Liver (tissue), 10 donors: ENCODE measurements at places on chromosomes 2 and 18. TPM values are rescaled to one million over a fixed set of nuclear protein-coding genes. Genes with fewer than 3 reads are reported as not detected.

GRCh38 chr2:10581021-10581420 is 108.8 kb downstream of the NOL10 start:
- H3K36me3 ChIP-seq = peaks cover 13% of the 10 kb centered on the region
- no peaks in the 10 kb centered on the region for H3K27me3 ChIP-seq
- no peaks in the 10 kb centered on the region for H3K4me1 ChIP-seq
- H3K4me3 ChIP-seq = no peak overlapping the region
- no peak overlapping the region for H3K27ac ChIP-seq
- DNase-seq = no peak

- no peak for DNase-seq
- no peak overlapping the region for H3K27ac ChIP-seq
- no peaks in the 10 kb centered on the region for H3K27me3 ChIP-seq
- H3K36me3 ChIP-seq = no peaks in the 10 kb centered on the region
- H3K4me3 ChIP-seq = no peak overlapping the region
These were observed 53.6 kb upstream of the DDX18 start for GRCh38 chr2:117760916-117761315.

IL1RL2 gene
- polyA plus RNA-seq = 1.3 TPM

DSG4 gene
- polyA plus RNA-seq = not detected

REG3A gene
- polyA plus RNA-seq = not detected

GRCh38 chr2:23588106-23588505 is 203.1 kb downstream of the KLHL29 start:
- no peaks in the 10 kb centered on the region for H3K36me3 ChIP-seq
- no peaks in the 10 kb centered on the region for H3K27me3 ChIP-seq
- H3K27ac ChIP-seq = no peak overlapping the region
- no peak overlapping the region for H3K4me3 ChIP-seq
- no peak for DNase-seq

NT5DC4 gene
- polyA plus RNA-seq = not detected

CCDC121 gene
- 0.97 TPM for polyA plus RNA-seq

TCF23 gene
- 0.02 TPM for polyA plus RNA-seq

RIT2 gene
- not detected for polyA plus RNA-seq

DNA sequence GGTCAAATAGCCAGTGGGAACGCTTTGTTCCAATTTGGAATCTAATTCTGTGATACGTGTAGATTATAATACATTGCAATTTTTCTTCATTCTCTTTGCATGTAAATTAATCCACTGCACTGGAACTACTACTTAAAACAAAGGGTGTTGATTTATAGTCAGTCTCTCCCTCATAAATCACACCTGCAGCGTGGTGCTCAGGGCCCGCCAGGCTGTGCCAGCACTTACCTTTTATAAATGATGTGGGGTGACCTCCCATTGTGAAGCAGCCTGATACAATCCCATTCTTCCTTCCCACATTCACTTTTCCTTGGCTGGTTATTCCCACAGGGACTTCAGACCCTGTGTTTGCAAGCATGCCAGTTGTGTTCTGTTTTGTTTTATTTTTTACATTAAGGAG is 302.3 kb upstream of the ID2 start:
- DNase-seq = no peak
- no peaks in the 10 kb centered on the region for H3K36me3 ChIP-seq
- no peak overlapping the region for H3K27ac ChIP-seq
- no peak overlapping the region for H3K4me3 ChIP-seq
- H3K4me1 ChIP-seq = no peaks in the 10 kb centered on the region
- no peaks in the 10 kb centered on the region for H3K27me3 ChIP-seq

DNA sequence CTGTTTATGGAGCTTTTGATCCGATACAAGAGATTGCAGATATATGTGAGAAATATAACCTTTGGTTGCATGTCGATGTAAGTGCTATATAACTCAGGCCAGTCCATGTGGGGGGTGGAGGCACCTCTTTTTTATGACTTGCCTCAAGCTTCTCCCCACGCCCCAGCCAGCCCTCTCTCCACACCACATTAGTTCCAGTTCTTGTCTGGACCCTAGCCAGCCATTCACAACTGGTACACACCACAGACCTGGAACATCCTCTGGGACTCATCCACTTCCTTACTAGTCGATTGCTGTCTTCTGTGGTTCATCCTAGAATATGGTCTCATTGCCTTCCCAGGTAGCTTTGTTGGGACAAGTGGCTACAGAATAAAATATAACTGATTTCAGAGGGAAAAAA is 31.0 kb downstream of the GAD1 start:
- DNase-seq = no peak
- no peak overlapping the region for H3K4me3 ChIP-seq
- no peaks in the 10 kb centered on the region for H3K27me3 ChIP-seq
- no peak overlapping the region for H3K27ac ChIP-seq

DNA sequence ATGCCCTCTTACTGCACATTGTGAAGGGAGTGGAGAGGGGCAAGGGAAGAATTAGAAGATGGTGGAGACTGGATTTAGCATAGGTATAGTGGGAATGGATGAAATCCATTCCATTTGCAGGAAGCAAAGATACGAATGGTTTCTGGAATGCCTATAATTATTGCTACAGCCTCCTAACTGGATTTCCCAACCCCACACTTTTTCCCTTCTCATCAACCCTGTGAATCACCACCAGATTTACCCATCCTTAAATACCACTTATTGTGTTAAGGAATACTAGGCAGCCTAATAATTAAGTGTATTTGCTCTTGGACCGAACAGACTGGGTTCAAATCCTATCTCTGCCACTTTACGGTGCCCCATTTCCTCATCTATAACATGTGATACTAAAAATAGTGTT is 39.3 kb upstream of the CREB1 start:
- H3K27me3 ChIP-seq = no peaks in the 10 kb centered on the region
- no peak overlapping the region for H3K4me3 ChIP-seq
- no peaks in the 10 kb centered on the region for H3K36me3 ChIP-seq
- no peaks in the 10 kb centered on the region for H3K4me1 ChIP-seq
- no peak for DNase-seq
- no peak overlapping the region for H3K27ac ChIP-seq

DNA sequence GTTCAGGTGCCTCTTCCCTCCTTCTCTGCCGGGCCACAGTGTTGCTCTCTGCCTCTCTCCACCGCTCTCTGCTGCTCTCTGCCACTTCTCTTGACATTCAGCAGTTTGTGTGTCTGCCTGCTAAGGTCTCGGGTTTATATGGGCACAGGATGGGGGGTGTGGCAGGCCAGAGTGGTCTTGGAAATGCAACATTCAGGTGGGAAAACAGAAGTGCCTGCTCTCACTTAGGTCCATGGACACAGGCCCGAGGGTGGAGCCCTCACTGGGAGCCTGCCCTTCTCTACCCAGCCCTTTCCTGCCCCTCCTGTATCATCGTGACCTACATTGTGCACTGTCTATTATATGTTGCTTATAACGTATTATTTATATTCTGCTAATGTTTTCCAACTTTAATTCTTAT is 120.8 kb upstream of the TMEM18 start:
- no peak for DNase-seq
- H3K27ac ChIP-seq = no peak overlapping the region
- no peaks in the 10 kb centered on the region for H3K27me3 ChIP-seq
- no peak overlapping the region for H3K4me3 ChIP-seq
- no peaks in the 10 kb centered on the region for H3K36me3 ChIP-seq

CD207 gene
- polyA plus RNA-seq = not detected

G6PC2 gene
- not detected for polyA plus RNA-seq

- H3K36me3 ChIP-seq = no peaks in the 10 kb centered on the region
- H3K27me3 ChIP-seq = peaks cover 4% of the 10 kb centered on the region
- H3K4me3 ChIP-seq = no peak overlapping the region
- H3K4me1 ChIP-seq = peaks cover 7% of the 10 kb centered on the region
These were observed 2.4 kb upstream of the KCNF1 start for GRCh38 chr2:10909050-10909995.

RAD51AP2 gene
- 0.02 TPM for polyA plus RNA-seq

- no peak for DNase-seq
- no peaks in the 10 kb centered on the region for H3K4me1 ChIP-seq
- no peaks in the 10 kb centered on the region for H3K36me3 ChIP-seq
- no peak overlapping the region for H3K4me3 ChIP-seq
- no peak overlapping the region for H3K27ac ChIP-seq
These were observed 129.5 kb downstream of the NDUFA10 start for GRCh38 chr2:239895669-239896068.

SERPINB4 gene
- polyA plus RNA-seq = not detected

GRCh38 chr2:159090514-159091201 is 122.2 kb downstream of the TANC1 start:
- no peaks in the 10 kb centered on the region for H3K36me3 ChIP-seq
- H3K4me3 ChIP-seq = no peak overlapping the region
- H3K27me3 ChIP-seq = no peaks in the 10 kb centered on the region
- DNase-seq = no peak

GRCh38 chr2:111667542-111668273 is 216.3 kb downstream of the ANAPC1 start:
- DNase-seq = no peak
- no peaks in the 10 kb centered on the region for H3K27me3 ChIP-seq
- H3K27ac ChIP-seq = no peak overlapping the region
- no peak overlapping the region for H3K4me3 ChIP-seq

SERPINB5 gene
- 0.05 TPM for polyA plus RNA-seq

DNA sequence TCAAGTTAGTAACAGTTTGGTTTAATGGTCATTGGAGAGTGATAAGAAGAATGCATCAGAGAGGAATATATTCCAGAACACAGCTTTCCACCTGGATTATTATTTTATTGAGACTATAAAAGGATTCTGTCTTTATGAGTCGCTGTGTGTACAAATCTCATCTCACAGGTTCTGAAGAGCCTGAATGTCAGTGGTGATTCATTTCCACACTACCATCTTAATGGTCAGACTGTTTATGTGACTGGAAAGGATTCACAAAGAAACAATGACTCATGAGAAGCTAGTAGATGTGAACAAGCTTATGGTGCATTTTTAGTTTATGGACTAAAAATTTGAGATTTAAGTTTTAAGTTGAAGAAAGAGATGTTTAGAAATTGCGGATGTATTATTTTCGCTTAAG is 685.4 kb upstream of the NRXN1 start:
- no peak overlapping the region for H3K4me3 ChIP-seq
- H3K36me3 ChIP-seq = no peaks in the 10 kb centered on the region
- H3K4me1 ChIP-seq = no peaks in the 10 kb centered on the region
- H3K27ac ChIP-seq = no peak overlapping the region
- no peaks in the 10 kb centered on the region for H3K27me3 ChIP-seq

GRCh38 chr2:118584062-118584749 is 263.2 kb downstream of the EN1 start:
- H3K4me1 ChIP-seq = no peaks in the 10 kb centered on the region
- no peak overlapping the region for H3K27ac ChIP-seq
- DNase-seq = no peak
- H3K4me3 ChIP-seq = no peak overlapping the region

GRCh38 chr18:63119647-63120046 is 199.9 kb downstream of the BCL2 start:
- no peak overlapping the region for H3K4me3 ChIP-seq
- H3K4me1 ChIP-seq = no peaks in the 10 kb centered on the region
- H3K36me3 ChIP-seq = no peaks in the 10 kb centered on the region
- no peak overlapping the region for H3K27ac ChIP-seq

- no peaks in the 10 kb centered on the region for H3K27me3 ChIP-seq
- H3K36me3 ChIP-seq = no peaks in the 10 kb centered on the region
- no peak for DNase-seq
- H3K4me1 ChIP-seq = no peaks in the 10 kb centered on the region
- no peak overlapping the region for H3K4me3 ChIP-seq
- H3K27ac ChIP-seq = no peak overlapping the region
These were observed 147.3 kb upstream of the TCF4 start for GRCh38 chr18:55735199-55735855.

- H3K27me3 ChIP-seq = no peaks in the 10 kb centered on the region
- H3K4me1 ChIP-seq = no peaks in the 10 kb centered on the region
- DNase-seq = no peak
- H3K4me3 ChIP-seq = no peak overlapping the region
- no peak overlapping the region for H3K27ac ChIP-seq
These were observed 115.1 kb downstream of the ALPK2 start for GRCh38 chr18:58513615-58514335.

SH2D6 gene
- 0.39 TPM for polyA plus RNA-seq

PIAS2 gene
- 8.9 TPM for polyA plus RNA-seq

TBR1 gene
- not detected for polyA plus RNA-seq

DNA sequence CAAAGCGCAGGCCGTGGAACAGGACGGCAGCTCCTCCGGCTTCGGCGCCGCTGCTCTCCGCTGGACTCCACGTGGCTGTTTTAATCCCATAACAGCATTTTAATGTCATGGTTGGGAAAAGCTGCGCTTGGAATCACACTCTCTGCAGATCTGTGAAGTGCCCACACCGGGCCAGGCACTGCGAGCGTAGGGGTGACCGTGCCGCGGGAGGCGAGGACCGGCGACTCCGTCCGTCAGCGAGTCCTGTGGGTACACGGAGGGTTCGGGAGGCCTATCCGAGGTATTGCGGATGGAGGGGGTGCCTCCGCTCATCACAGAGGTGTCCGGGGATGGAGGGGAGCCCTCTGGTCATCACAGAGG is 198.0 kb upstream of the SALL3 start:
- no peaks in the 10 kb centered on the region for H3K4me1 ChIP-seq
- H3K4me3 ChIP-seq = no peak overlapping the region
- no peaks in the 10 kb centered on the region for H3K27me3 ChIP-seq
- H3K36me3 ChIP-seq = no peaks in the 10 kb centered on the region
- no peak for DNase-seq
- H3K27ac ChIP-seq = no peak overlapping the region

DNA sequence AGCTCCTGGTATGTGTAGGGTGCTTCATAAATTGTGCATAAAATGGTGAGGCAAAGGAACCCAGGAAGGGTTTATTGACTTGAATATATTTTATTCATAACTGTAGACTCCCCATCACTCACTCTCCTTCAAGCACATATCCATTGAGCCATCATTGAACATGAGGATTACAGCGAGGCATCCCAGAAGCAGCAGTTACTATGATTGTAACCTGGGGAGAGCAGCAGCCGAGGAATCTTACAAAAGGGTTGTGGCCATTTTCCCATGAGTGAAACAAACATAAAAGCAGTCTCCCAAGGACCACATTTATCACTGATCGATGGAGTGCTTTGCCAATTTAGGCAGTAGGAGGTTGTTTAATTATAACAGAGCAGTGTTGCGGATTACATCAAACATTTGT is 183.4 kb downstream of the NCK2 start:
- H3K27me3 ChIP-seq = no peaks in the 10 kb centered on the region
- no peak for DNase-seq
- H3K4me1 ChIP-seq = no peaks in the 10 kb centered on the region
